Stimulated activated CD4-positive, alpha-beta T cell treated with anti-CD3 and anti-CD28 coated beads, TNF-alpha, amount 100 ng/mL, for 1 hour (primary cell): ENCODE measurements at places on chromosomes 7 and 10.

DNA sequence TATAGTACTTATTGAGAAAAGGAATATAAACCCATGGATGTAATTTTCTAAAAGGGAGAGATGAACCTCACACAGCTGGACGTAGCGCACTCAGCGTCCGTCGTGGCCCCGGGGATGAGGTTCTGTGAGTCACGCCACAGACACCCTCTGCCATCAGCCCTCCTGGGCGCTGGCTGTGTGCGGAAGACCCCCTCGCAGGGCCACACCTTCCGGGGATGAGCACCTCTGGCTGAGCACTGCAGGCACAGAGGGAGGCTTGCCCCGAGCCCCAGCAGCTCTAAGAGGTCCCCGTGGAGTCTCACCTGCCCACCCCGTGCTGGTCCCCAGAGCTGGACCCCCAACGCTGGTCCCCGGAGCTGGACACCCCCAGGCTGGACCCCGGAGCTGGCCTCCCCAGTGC, 215.8 kb downstream of the PTPRN2 start:
- DNase-seq: no peak

GRCh38 chr7:75646571-75647102, 92.1 kb downstream of the HIP1 start:
- DNase-seq: no peak

DNA sequence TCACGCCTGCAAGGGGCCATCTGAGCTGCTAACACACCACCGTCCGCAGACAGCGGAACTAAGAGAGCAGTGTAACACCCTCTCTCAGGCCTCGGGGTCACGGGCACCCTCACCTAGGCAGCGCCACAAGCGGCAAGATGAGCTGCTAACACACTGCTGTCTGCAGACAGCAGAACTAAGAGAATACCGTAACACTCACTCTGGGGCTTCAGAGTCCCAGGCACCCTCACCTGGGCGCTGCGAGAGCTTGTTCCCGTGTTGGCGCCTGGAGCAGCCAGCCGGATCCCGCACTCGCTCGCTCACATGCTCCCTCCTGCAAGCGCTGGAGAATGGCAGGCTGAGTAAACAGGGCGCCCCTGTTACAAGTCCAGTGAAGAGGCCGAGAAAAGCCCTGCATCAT, 160.2 kb downstream of the SRPK2 start:
- DNase-seq: no peak

DNA sequence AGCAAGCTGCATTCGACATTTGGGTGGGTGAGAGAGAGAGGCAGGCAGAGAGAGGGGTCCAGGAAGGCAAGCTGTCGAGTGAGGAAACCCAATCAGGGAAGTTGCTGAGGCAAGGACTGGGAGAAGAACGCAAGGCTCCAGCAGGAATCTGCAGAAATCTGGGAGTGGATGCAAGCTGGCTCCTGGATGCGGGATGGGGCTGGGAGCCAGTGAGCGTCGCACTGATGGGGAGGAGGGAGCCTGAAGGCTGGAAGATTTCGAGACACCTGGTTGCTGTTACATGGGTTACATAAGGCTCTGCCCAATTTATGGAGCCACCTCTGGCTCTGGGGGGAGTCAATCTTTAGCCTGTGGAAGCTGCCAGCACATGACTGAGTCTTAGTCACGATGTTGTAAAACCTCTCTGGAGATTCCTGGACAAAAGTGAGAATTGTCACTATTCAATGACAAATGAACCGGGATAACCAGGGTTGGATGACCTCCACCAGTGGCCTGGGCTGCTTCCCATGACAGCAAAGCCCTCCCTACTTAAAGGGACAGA, 51.1 kb upstream of the ADRB1 start:
- no peak for DNase-seq

DNA sequence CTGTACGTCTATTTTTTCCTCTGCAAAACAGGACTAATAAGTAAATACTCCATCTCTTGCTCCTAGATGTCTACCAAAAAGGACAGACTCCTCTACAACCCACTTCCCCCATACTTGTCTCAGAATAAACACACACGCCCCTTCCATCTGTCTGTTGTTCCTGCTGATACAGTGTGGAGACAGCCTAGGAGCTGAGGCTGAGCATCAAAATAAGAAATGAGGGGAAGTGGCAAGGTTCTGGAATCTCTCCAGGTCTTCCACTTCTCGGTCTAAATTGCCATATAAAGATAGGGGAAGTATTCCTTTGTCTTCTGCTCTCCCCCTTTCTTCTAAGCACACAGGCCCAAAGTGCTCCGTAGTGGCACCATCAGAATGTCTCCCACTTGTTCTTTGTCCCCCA, 30.8 kb upstream of the VSIR start:
- no peak for DNase-seq

GRCh38 chr10:78739444-78740053, 329.2 kb upstream of the ZMIZ1 start:
- no peak for DNase-seq

DNA sequence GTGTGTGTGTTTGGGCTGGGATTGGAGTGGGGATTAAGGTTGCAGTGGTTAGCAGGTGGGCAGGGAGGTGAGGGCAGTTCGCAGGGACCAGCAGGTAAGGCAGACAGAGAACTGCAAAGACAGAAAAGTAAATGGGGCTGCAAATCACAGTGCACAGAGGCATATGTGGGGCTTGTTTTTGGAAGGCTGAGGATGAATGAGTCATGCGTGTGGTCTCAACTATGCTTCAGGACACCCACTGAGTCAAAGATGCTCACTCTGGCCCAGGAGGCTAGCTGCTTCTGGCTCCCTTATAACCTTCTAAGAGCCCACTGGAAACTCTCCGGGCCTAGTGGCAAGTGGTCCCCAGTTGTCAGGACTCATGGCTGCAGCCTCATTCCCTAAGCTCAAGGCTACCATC, 118.2 kb downstream of the ZNF248 start:
- no peak for DNase-seq

DNA sequence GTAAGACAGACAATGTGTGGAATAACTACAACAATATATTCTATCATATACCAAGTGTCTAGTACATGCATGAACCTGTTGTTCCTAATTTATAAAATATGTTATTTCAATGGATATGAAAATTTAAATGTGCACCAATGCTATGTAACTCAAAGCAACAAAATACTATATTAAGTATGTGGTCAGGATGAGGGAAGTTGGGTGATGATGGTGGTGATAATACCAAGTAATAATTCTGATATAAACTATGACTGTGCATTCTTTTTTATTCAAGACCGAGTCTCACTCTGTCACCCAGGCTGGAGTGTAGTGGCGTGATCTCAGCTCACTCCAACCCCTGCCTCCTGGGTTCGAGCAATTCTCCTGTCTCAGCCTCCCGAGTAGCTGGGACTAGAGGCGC, 2.1 kb upstream of the FRA10AC1 start:
- no peak for DNase-seq

- no peak for DNase-seq
Observed at GRCh38 chr10:103980288-103980906, 13.5 kb downstream of the SLK start.

GRCh38 chr10:20882091-20882490, 15.0 kb downstream of the NEBL start:
- no peak for DNase-seq

GRCh38 chr7:110522061-110522760, 568.7 kb upstream of the LRRN3 start:
- no peak for DNase-seq

- no peak for DNase-seq
Observed at GRCh38 chr10:124106241-124106879, 13.0 kb upstream of the CHST15 start.

DNA sequence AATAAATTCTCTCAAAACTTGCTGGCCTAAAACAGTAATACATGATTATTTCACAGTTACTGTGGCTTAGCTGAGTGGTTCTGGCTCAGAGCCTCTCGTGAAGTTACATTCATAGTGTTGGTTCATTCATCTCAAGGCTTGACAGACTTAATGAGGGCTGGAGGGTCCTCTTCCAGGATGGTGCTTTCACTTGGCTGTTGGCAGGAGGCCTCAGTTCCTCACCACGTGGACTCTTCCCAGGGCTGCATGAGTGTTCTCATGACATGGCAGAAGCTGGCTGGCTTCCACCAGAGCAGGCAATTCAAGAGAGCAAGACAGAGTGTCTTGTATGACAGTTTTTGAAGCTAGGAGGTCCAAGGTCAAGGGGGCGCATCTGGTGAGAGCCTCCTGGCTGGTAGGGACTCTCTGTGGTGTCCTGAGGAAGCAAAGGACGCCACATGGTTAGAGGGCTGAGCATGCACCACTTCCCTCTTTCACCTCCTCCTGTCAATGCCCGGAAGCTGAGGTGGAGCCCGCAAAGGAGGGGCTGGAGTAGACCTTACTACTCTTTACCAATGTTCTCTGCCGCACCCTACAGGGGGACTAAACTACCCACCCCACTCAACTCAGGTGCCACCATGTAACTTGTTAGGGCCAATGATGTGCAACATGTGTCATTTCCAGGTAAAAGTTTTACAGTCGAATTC, 58.2 kb upstream of the YAE1 start:
- no peak for DNase-seq

DNA sequence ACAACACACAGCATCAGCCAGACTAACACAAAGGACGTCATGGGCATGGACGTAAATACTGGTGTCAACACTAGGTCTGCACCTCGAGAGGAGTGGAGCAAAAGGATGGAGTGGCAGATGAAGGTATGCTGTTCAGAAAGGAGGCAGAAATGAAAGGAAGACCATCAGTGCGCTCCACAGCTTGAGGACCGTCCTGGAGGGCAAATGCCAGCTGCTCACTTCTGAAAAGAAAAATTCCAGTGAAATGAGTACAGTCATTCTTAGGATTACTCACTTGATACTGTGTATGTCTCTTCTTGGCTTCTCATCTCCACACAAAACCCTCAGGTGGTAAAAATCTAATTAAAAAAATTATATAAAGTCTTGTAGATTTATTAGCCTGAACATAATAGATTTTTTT, 44.8 kb downstream of the EGFR start:
- DNase-seq: no peak

GRCh38 chr7:111238886-111239285, 148.0 kb downstream of the LRRN3 start:
- no peak for DNase-seq

DNA sequence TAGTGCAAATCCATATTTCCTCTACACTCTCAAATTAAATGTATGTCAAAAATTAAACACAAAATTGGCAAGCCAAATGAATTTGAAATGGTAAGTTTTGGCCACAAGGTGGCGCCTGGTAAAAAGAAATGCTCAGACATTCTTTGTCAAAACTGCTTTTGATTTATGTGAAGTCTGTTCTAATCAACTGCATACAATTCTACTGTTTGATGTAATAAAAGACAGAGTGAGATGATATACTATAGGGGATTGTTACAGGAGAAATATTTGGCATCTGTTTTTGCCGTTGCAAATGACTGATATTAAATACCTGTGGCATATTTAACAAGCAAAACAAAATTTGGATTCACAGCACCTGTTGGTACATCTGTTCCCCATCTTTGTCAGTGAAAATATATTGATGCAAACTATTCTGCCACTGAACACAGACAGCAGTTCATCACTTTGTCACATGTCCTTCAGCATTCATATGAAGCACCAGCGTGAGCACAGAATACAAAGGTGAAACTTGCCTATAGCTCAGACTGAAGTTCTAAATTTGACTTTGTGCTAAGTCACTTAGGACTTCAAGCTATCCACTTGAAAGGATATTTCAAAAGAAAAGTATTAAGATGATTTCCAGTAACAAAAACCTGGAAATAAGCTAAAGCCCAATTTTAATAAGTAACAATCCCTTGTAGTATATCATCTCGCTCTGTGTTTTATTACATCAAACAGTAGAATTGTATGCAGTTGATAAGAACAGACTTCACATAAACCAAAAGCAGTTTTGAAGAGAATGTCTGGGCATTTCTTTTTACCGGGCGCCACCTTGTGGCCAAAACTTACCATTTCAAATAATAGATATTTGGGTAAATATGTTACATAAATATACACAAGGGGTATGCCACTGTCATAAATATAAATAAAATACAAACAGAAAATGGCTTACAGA, 10.2 kb upstream of the CH25H start:
- DNase-seq: peak; percentile 25

DNA sequence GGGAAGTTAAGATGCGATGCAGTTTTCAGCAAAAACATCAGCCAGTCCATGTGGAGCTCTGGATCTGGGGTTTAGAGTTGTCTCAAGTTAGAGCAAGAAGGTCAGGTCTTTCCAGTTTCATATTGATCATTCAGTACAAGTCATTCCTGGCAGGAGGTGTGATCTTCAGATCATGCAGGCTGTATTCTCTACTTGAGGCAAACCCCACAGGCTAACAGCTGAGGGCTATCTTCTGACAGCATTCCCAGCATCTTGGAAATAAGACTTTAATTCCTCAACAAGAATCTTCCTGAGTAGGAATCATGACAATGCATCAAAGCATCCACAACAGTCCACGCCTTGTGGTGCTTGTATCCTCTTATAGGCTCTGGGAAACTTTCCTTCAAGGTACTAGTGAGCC, 94.9 kb upstream of the ZNF438 start:
- DNase-seq: no peak

GRCh38 chr10:35933491-35933890, 291.4 kb upstream of the FZD8 start:
- DNase-seq: no peak

DNA sequence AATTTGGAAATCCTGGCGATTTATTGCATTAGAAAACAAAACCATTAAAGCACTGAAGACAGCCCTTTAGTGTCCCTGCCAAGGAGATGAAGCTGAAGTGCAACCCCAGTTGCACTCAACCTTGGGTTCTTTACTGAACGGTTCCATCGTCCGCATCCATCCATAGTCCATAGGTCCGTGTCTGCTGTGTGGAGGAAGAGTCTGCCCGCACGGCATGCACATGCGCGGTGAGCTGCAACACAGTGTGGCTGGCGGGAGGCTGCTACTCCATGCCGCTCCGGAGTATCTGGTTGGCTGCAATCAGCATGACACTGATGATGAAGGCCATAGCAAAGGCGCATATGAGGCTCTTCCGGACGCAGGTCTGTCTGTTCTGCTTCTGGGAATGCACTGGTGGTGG, 624.6 kb downstream of the CALN1 start:
- no peak for DNase-seq

DNA sequence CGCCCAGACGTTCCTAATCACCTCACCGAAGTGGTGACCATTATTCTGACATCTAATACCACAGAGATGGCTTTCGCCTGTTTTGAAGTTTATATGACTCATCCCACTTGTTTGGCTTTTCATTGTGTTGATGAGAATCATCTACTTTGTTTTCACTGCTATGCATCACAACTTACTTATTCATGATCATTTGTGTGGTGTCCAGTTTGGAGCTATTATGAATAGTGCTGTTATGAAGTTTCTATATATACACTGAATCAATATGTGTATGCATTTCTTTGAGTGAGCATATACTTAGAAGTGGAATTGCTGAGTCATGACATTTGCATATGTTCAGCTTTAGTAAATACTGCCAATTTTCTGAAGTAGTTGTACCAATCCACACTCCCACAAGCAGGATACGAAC, 38.6 kb upstream of the TNKS2 start:
- no peak for DNase-seq

- no peak for DNase-seq
Observed at GRCh38 chr10:101151395-101151794, 20.3 kb downstream of the TLX1 start.

- DNase-seq: no peak
Observed at GRCh38 chr10:71088054-71088453, 124.3 kb upstream of the UNC5B start.

GRCh38 chr10:132676193-132676891, 109.6 kb downstream of the NKX6-2 start:
- DNase-seq: no peak
